ENCODE measurements at places on chromosomes 12 and 14. TPM values are rescaled to one million over a fixed set of nuclear protein-coding genes. Genes with fewer than 3 reads are reported as not detected.

- DNase-seq = no peak
Observed at GRCh38 chr12:23066095-23066494, 441.1 kb downstream of the ETNK1 start.

GRCh38 chr14:76996563-76997146, 31.9 kb downstream of the IRF2BPL start:
- DNase-seq = no peak

DNA sequence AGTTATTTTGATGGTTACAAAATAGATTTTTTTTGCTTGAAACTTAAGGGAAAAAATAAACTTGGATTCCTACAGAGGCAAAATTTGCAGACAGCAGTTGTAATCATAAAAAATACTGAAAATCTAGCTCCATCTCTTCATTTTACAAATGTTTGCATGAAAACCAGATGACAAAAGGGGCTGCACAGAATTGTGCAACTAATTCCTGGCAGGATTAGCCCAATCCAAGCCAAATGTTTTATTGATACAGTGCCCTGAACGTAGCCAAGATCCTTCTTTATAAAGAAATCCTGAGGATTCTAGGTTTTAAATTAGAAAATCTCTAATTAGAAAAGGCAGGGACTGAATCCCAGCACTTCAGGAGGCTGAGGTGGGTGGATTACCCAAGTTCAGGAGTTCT, 356.4 kb upstream of the SEL1L start:
- DNase-seq = no peak

Gene ACACB
- total RNA-seq = 116 TPM

GRCh38 chr12:21296751-21297406, 37.8 kb downstream of the SLCO1A2 start:
- DNase-seq = no peak

Gene NPAS3
- total RNA-seq = 6.4 TPM

Gene RASSF8
- 74.0 TPM for total RNA-seq

Gene FOXN4
- 1.9 TPM for total RNA-seq

DNA sequence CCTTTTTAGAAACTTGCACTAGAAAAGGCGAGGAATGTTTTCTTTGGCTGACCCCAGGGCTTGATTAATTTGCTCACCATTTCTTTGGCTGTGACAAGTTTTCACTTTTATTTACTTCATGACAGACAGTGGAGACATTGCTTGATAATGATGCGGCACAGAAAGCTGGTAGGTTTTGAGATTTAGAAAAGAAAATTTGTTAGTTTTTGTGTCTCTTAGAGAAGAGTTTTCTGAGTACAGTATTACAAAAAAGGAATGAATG, 18.4 kb downstream of the SRGAP1 start:
- no peak for DNase-seq

Gene RAD51B
- 10.0 TPM for total RNA-seq

DNA sequence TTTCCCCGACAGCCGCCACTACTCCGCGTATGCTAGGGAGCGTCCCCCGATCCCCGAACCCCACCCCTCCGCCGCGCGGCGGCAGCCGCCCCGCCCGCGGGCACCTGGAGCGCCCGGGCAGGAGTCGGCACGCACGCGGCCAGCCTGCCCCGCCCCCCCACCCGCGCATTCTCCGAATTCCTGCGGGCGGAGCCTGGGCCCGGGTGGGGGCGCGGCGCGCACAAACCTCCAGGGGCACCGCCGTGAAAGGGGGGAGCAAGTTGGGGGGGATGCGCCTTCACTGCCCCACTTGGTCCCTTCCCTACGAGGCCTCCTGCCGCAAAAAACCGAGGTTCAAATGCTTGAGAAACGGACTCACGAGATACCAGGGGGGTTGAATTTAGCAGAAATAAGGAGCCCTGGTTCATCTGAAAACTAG, 1.7 kb downstream of the AJUBA start:
- no peak for DNase-seq

- peak; percentile 79 for DNase-seq
Observed at GRCh38 chr14:69643430-69644200, 32.2 kb downstream of the SUSD6 start.

Gene TDP1
- total RNA-seq = 6.4 TPM

DNA sequence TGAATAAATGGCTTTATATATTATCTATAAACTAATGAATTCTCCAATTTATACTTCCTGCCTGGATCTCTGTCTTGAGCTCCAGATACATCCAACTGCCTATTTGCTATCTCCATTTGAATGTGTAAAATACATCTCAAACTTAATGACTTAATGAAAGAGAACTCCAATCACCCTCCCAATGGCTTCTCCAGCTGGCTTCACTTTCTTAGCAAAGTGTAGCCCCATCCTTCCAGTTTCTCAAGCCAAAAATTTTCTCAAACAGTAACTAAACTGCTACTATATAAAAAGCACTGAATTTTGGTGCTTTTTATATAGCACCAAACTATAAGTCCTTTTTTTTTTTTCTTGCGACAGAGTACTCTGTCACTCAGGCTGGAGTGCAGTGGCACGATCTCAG, 2.6 kb downstream of the CRY1 start:
- no peak for DNase-seq

- DNase-seq = peak; percentile 68
Observed at GRCh38 chr12:109134186-109134917, 18.0 kb downstream of the ACACB start.

Gene TMEM117
- total RNA-seq = 21.4 TPM

Gene APOF
- total RNA-seq = not detected

Gene CACNA1C
- 62.0 TPM for total RNA-seq

GRCh38 chr14:35197015-35197414, 74.7 kb downstream of the PRORP start:
- DNase-seq = no peak
